ENCODE measurements at places on chromosomes 6 and 20. TPM values are rescaled to one million over a fixed set of nuclear protein-coding genes. Genes with fewer than 3 reads are reported as not detected.

Gene TEAD3
- total RNA-seq: 0.20 TPM

Gene ULBP3
- total RNA-seq: 2.4 TPM

Gene PSORS1C2
- total RNA-seq: not detected

Gene PRICKLE4
- total RNA-seq: 5.2 TPM

Gene NNAT
- total RNA-seq: 0.22 TPM

Gene SCGN
- total RNA-seq: not detected

Gene HLA-DOA
- total RNA-seq: not detected

DNA sequence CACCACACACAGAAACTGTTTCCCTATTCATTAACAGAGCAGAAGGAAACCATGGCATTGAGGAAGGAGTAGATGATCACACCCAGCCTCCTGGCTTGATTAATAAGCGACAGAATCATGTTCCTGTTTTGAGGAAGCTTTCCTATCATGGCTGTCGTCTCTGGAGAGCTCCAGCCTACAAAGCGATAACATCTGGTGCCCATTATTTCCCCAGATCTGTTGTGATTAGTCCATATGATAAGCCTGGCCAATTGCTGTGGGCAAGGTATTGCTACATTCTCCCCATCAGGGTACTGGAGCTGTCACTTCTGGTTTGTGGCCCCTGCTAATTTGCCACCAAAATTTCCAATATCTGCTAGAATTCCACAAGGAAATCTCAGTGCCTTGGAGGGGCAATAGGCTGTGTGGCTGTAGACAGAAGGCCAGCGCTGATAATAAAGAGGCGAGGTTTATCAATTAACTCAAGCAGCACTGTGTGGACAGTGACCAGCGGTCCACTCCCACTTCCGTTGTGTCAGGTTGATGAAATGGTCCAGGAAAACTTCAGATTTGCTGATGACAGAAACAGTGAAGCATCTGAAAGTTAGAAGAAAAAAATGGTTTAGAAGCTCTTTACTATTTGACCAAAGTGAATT, 66.4 kb downstream of the OLIG3 start:
- DNase-seq: no peak

Gene TMEM200A
- total RNA-seq: 0.20 TPM

- no peak for DNase-seq
Observed at GRCh38 chr6:33320315-33321181, 3.0 kb upstream of the ZBTB22 start.

DNA sequence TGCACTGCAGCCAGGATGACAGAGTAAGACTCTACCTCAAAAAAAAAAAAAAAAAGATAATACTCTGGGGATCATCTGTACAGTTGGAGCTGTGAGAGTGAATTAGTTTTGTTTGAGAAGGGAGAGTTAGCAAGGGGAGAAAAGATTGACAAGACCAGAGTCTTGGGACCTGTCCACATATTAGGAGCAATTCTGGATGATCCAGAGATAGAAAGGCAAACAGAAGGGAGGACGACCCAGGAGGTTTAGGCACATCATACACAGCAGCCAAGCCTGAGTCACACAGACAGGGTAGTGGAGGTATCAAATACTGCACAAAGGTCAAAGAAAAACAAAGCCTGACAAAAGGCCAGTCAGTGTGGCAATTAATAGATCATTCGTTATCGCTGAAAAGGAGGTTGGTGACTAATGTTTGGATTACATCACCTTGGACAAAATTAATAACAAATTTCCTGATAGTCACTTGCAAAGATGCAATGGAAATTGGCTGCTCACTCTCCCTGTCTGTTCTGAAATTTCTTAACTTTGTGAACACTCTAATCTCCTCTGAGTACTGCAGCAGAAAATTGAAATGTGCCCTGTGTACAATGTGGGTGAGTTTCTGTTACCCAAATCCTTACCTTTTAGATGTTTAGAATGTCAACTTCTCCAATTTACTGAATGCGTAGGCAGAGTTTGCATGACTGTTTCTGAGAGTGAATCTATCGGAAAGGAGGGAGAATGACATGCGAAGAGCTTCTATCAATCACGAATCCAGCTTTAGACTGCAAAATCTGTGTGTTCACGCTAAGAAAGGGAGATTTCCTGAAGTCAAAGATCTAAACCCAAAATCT, 105.4 kb downstream of the TSHZ2 start:
- DNase-seq: no peak

- no peak for DNase-seq
Observed at GRCh38 chr6:677919-678318, 15.0 kb downstream of the EXOC2 start.

DNA sequence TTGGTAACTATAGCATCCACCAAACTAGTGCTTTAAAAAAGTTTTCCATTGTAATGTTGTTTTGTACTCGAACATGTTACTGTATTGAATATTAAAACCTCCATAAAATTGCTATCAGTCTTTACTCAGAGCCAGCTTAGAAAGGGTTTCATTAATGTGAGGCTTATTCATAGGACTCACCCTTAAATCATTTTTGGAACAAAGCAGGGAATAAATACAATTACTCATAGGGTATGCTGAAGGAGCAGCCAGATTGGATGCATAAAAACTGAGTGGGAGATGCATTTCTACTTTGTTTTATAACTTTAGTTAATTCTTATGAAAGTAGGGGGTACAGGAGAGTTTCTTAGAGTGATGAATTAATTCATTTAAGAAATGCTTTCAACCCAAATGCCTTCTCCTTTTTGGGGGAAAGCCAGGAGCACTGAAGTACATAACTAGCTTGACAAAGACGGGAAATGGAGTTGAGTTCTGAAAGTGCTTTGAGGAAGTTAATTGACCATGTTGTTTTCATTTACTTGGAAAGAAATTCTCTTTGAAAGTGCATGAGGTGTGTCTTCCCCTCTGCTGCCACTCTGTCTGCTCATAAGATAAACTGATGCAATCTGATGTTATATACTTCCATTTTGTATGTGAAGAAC, 90.3 kb downstream of the RNF144B start:
- peak; percentile 10 for DNase-seq

DNA sequence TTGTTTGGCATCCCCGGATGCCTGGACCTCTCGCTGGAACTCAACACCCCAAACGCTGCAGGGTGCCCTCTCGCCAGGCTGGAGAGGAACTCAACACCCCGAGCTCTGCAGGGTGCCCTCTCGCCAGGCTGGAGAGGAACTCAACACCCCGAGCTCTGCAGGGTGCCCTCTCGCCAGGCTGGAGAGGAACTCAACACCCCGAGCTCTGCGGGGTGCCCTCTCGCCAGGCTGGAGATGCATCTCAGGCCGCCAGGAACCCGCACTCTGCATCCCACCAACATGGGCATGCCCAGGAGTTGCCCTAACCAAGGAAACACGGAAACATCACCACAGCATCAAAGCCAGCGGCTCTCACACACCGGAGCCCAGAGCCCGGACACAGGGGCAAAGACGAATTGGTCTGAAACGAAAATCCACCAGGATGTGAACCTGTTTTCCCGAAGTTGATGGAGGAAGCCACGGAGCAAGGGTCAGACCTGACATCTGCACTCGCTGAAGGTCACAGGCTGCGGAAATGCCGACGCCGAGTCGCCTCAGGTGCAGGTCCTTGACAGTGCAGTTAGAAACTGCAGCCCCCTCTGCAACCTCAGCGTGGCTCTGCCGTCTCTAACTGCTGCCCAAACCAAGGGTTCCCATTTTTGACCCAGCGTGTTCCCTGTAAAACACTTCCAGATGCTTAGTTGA, 37.5 kb downstream of the DLL1 start:
- no peak for DNase-seq

Gene E2F1
- 2.8 TPM for total RNA-seq

GRCh38 chr20:1934721-1935573, 39.7 kb downstream of the SIRPA start:
- no peak for DNase-seq

Gene TRIM15
- not detected for total RNA-seq

DNA sequence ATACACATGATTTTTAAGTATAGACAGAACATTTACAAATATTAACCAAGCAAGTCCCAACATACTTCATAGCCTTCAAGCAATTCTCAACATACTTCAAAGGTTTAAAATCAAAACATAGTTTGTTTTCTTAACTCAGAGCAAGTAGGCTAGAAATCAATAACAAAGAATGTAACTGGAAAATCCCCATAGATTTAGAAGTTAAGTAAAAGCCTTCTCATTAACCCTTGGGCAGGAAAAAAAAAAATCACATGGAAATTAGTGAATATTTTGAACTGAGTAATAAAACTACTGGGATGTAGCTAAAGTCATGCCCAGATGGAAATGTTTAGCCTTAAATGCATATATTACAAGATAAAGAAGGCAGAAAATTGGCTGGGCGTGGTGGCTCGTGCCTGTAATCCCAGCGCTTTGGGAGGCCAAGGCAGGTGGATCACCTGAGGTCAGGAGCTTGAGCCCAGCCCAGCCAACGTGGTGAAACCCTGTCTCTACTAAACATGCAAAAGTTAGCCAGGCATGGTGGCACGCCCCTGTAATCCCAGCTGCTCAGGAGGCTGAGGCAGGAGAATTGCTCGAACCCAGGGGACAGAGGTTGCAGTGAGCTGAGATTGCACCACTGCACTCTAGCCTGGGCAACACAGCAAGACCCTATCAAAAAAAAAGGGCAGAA, 316.1 kb downstream of the TAF4 start:
- DNase-seq: no peak

Gene OPRM1
- not detected for total RNA-seq

DNA sequence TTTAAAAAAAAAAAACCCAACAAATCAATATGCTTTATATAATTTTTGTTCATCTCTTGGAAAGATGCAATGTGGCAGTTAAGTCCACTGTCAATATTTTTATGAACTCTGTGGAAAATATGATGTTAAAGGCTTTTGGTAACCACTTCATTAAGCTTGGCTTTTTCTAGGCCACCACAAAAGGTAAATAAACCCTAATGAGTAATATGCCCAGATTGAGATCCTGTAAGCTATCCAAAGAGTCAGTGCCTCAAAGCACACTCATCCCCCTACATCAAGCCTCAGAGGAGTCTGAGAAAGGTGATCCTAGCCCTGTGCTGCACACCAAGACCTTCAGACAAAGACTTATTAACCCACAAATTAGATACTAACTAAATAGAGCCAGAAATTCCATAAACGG, 121.1 kb downstream of the CDC5L start:
- no peak for DNase-seq

- DNase-seq: no peak
Observed at GRCh38 chr20:17171746-17172280, 55.0 kb upstream of the PCSK2 start.

- DNase-seq: no peak
Observed at GRCh38 chr6:163646133-163646532, 231.6 kb downstream of the QKI start.

DNA sequence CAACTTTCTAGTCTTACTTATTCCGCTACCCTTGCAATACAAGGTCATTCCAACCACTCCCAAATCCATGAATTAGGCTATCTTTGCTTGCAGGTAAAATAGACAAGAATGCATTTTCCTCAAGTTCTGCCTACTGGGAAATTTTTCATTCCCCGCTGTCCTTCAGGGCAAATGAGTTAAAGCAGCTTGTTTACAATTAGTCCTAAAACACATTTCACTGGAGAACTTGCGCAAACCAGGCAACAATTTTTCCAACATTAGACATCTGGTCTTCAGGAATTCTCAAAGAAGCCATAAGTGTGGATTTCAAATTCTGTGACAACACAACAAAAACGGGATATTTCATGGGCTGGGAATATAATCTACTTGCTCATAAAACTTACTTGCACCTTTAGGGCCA, 20.4 kb downstream of the SPINT4 start:
- no peak for DNase-seq

Gene DEF6
- 0.65 TPM for total RNA-seq

DNA sequence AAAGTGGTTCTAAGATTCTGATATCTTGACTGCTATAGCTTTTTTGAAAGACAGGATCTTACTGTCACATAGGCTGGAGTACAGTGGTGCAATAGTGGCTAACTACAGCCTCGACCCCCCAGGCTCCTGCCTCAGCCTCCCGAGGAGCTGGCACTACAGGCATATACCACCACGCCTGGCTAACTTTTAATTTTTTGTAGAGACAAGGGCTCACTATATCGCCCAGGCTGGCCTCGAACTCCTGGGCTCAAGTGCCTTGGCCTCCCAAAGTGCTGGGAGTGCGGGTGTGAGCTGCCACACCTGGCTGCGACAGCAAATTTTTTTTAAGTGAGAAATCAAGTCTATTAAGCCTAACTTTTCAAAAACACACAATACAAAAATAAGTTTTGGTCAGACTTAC, 106.6 kb downstream of the NOL4L start:
- no peak for DNase-seq

Gene SYNJ2
- total RNA-seq: 22.0 TPM

Gene TBX18
- 4.4 TPM for total RNA-seq

DNA sequence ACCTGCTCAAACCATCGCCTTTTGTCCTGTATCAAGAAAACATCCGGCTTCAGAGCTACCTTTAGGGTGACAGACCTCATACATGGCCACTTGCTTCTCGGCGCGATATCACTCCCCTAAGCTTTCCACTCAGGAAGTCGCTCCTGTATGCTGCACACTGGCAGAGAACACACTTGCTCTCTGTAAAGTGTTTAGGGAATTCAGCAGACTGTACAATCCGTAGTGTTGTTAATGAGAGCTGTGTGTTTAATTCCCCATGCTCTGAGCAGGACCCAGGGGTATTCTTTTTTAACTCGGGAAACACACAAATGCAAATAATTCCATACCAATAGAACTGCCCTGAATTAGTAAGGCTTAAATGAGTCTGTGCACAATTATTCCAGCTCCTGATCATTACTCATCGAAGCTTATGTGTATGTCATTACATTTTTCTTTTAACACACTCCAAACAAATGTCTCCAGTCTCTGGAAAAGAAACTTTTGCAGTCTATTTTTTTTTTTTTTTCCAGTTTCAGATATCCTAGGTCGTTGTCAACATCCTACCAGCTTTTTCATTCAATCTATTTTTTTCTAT, 338.7 kb upstream of the ARID1B start:
- DNase-seq: no peak

- no peak for DNase-seq
Observed at GRCh38 chr6:148251891-148252290, 90.7 kb upstream of the SASH1 start.

DNA sequence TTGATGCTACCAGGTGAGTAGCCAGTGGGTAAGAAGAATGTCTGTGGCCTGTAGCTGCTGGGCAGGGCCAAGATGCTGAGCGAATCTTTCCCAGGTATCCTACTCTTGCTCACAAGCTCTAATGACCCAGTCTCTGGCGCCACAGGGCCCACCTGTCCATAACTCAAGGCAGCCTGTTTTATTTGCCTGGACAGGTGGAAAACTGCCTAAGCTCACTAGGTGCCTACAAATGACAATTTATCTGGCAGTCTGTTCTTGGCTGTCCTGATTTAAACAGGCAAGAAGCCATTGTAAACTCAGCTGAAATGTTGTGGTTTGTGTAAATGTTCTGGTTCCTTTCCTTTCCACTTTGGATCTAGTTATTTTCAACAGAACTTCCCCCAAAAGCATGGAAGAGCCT, 113.3 kb downstream of the TCP11 start:
- no peak for DNase-seq

Gene GTF3C6
- 40.8 TPM for total RNA-seq

Gene SIRPG
- total RNA-seq: not detected
